ENCODE measurements at places on chromosomes 2 and 18.

GRCh38 chr2:106839849-106840595 is 45.9 kb downstream of the ST6GAL2 start:
- no peak for DNase-seq

- peak; percentile 42 for DNase-seq
Measured at GRCh38 chr2:70647873-70648481, 94.4 kb upstream of the TGFA start.

GRCh38 chr2:214139630-214140284 is 271.1 kb upstream of the VWC2L start:
- no peak for DNase-seq

DNA sequence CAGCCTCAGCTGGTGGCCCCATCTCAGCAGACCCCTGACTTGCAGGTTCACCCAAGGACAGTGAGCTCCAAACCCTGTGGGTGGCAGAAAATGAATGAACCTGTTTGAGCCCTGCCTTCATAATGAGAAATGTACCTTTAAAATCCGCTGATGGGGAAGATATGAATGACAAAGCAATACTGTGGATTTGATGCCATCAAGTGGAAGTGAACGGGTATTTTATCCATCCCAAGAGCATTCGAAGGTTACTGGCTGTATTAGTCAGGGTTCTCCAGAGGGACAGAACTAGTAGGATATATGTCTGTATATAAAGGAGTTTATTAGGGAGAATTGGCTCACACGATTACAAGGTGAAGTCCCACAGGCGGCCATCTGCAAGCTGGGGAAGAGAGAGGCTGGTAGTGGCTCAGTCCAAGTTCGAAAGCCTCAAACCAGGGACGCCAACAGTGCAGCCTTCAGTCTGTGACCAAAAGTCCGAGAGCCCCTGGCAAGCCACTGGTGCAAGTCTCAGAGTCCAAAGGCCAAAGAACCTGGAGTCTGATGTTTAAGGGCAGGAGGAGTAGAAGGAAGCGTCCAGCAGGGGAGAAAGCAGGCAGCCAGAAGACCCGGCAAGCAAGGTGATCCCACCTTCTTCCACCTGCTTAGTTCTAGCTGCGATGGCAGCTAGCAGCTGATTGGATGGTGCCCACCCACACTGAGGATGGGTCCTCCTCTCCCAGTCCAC is 32.1 kb downstream of the TOGARAM2 start:
- no peak for DNase-seq

DNA sequence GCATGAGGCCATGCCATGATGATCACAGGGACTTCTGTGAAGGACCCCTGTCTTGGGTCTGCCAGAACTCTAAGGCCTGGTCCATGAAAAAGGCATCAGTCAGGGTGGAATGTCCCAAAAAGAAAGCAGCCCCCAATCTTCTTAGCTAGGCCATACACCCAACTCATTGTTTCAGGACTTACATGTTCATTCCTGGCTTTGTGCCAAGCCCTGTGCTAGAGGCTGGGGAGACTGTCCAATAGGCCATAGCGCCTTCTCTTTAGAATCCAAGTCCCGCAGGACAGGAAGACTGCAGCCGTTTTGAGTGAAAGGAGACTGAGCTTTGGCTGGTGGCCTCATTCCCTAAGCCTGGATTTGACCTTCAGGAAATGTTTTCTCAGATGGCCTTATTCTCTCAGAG is 247.3 kb downstream of the PRKCE start:
- DNase-seq, result no peak

Data from kidney capillary endothelial cell (primary cell).